ENCODE measurements at places on chromosomes 11 and 22. TPM values are rescaled to one million over a fixed set of nuclear protein-coding genes. Genes with fewer than 3 reads are reported as not detected.

Gene E2F8
- total RNA-seq: 26.9 TPM

Gene SF1
- total RNA-seq: 524 TPM

Gene P4HA3
- total RNA-seq: not detected

Gene KRTAP5-7
- total RNA-seq: not detected

Gene MAPK8IP1
- 0.85 TPM for total RNA-seq

Gene C11orf97
- total RNA-seq: not detected

Gene MTFP1
- 64.8 TPM for total RNA-seq

Gene PLAAT2
- not detected for total RNA-seq

Gene VSIG10L2
- total RNA-seq: not detected

Gene DRD2
- not detected for total RNA-seq

Gene GDPD4
- not detected for total RNA-seq

Gene RFPL1
- total RNA-seq: not detected

Gene OR5A1
- total RNA-seq: not detected

Gene OR56A1
- not detected for total RNA-seq

Gene FBLN1
- total RNA-seq: not detected

Gene CHST1
- total RNA-seq: not detected

Gene SCN4B
- 0.17 TPM for total RNA-seq

Gene FAM111B
- total RNA-seq: 43.8 TPM

Gene APOA4
- not detected for total RNA-seq

Gene TMEM45B
- 0.91 TPM for total RNA-seq

Gene ZBTB44
- 53.9 TPM for total RNA-seq

Gene MPZL3
- total RNA-seq: 24.5 TPM

Gene VPREB1
- not detected for total RNA-seq

Gene H19
- total RNA-seq: not detected
